ENCODE measurements at places on chromosomes 1 and 21. TPM values are rescaled to one million over a fixed set of nuclear protein-coding genes. Genes with fewer than 3 reads are reported as not detected.

CNR2 gene
- not detected for total RNA-seq

LDLRAD1 gene
- total RNA-seq, result not detected

ATP6V0B gene
- 236 TPM for total RNA-seq

UBL4B gene
- not detected for total RNA-seq

- DNase-seq, result no peak
Observed at GRCh38 chr1:51653127-51653526, 36.2 kb downstream of the OSBPL9 start.

DNA sequence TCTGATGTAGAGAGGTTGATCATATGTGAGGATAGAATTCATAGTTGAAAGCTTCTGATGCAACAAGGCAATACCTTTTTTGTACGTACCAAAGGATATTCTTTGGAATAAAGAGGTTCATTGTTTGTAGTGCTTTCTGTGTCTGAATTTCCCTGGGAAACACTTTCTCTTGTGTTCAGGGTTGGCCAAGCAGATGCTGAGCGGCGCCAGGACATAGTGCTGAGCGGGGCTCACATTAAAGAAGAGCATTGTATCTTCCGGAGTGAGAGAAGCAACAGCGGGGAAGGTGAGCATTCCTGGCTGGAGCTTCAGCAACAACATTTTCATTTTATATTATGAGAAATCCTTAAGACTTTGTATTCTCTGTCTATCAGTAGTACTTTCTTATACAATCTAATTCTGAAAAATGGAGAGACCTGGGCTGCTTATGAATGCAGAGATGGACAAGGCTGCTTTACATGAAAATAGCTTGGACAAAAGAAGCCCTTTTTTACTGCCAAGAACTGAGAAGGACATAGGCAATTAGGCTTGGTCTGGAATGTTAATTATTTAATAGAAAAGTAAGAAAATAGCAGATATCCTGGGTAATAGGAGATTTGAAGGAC is 85.2 kb downstream of the KIF1B start:
- DNase-seq, result no peak

DNA sequence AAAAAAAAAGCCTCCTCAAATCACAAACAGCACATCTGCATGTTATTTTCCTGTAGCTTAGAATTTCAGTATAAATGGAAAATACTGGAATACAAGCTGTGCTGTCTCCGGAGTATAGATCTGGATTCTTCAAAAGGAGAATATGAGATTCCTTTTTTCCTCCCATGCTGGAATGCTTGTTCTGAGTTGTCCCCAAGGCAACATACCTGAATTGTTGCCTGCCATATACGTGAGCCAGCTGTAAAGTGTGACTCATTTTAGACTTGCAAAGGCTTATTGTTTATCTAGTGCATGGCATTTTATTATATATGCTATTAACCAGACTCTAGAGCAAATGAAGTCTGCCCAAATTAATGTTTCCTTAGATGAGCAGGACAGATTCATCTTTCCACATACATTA is 95.0 kb upstream of the C1orf105 start:
- DNase-seq, result no peak

DNA sequence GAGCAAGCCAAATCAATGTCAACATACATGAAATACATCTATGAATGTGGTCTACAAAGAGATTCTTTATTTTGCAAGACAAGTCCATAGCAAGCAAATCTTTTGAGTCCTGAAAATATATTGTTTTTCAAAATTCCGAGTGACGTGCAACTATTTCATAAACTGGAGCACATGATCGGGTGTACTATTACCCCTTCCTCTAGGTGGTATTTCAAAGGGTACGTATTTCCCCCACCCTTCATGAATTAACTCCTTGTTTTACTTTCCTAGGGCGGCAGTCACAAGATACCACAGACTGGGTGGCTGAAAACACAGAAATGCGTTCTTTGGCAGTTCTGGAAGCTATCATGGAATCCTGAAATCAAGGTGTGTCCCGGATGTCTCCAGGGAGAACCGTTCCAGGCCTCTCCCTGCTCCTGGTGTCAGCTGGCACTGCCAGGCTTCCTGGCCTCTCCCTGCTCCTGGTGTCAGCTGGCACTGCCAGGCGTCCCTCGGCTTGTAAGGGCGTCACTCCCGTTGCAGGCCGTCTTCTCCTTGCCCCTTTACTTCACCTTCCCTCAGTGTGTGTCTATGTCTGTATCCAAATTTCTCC is 55.3 kb downstream of the RIPK4 start:
- DNase-seq, result no peak

Measured in myocyte (in vitro differentiated cells).